Right cardiac atrium (tissue), 5 donors: ENCODE measurements at places on chromosomes 3 and 15.

DNA sequence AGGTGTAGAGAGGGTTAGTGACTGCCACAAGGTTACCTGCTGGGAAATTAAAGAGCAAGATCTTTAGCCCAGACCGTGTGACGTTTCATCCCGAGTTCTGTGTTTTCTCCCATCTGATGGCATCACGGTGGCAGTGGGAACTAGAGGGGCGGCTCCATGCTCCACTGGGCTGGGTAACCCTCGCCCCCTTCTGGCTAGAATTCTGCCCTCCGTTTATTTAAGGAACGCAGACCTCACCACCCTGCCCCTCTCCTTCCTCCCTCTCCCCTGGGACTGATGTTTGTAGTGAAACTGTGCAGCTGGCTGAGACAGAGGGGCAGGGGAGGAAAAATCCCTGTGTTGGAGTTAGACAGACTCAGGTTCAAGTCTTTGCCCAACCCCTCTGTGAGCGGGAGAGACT, 65.6 kb downstream of the ITGA11 start:
- DNase-seq, result no peak

GRCh38 chr15:52502608-52503007, 26.1 kb downstream of the MYO5A start:
- DNase-seq, result no peak

- DNase-seq, result no peak
These were observed 21.8 kb upstream of the CLDN18 start for GRCh38 chr3:137988152-137988551.

- DNase-seq, result no peak
These were observed 236.6 kb downstream of the SOX2 start for GRCh38 chr3:181948286-181948685.

DNA sequence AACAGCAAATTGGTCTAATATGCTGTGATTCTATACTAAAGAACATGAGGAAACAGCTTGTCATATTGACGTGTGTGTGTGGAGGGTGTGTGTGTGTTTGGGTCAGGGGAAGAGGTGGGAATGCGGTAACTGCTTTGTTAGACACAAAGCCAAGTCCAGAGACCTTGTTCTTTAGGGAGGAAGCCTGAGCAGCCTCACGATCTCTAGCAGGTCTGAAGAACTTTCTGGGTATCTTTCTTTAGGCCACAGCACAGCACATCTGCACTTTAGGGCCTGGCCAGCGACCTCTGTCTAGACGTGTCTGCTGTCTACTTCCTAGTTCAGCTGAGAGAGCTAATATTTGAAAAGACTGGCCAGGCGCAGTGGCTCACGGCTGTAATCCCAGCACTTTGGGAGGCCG, 220.0 kb upstream of the TPRG1 start:
- no peak for DNase-seq

- no peak for DNase-seq
These were observed 106.5 kb upstream of the CMC1 start for GRCh38 chr3:28134792-28135375.

GRCh38 chr3:182808041-182808770, 14.9 kb downstream of the ATP11B start:
- no peak for DNase-seq

DNA sequence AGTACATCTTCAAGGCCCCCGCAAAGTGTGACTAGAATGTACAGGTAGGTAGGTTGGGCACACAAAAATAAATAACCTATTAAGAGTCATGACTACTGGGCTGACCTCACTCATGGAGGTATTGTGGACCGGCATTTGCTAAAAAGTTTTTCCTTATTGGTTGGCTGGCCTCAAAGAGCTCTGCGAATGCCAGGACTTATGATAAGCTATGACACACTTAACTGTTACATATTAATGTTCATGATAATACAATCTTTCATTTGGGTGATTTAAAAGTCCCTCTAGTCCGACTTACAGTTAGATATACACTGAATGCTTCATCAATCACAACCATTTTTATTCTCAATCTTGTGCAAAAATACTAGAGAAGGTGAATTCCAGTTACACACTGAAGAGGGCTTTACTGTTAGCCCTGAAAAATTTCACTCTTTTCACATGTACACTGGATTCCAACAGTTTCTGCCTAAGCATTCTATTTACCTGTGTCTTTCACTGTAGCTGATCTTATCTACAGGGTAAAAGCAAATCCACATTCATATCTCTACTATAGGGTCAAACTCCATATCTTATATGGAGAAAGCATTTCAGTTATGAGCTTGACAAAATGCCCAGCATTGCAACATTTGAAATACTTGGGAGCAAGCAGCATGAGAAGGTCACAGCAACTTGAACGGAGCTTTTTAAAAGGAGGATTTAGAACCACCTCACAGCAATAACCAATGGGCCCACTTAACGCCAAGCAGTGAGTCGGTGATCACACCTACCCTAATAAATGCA, 329.1 kb downstream of the FOXP1 start:
- no peak for DNase-seq

DNA sequence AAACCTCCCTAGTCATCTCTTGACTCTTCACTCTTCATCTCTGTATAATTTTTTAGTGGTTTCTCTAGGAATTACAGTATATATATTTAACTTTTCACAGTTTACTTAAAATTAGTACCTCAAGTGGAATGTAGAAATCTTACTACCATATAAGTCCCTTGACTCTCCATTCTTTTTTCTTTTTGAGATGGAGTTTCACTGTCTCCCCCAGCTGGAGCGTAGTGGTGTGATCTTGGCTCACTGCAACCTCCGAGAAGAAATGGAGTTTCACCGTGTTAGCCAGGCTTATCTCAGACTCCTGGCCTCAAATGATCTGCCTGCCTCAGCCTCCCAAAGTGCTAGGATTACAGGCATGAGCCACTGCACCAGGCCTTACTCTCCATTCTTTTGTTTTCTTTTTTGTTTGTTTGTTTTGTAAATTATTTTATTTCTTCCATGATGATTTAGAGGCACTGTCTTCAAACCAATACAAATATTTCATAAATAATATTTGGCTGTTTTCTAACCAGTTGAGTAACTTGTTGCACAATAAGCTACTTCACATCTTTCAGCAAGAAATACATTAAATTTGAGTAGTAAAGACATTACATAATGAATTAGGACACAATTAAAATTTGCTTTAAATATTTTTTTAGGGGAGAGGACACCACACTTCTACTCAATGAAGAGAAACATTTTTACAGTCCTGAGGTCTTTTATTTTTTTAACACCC, 144.8 kb downstream of the RBPMS2 start:
- DNase-seq, result no peak

DNA sequence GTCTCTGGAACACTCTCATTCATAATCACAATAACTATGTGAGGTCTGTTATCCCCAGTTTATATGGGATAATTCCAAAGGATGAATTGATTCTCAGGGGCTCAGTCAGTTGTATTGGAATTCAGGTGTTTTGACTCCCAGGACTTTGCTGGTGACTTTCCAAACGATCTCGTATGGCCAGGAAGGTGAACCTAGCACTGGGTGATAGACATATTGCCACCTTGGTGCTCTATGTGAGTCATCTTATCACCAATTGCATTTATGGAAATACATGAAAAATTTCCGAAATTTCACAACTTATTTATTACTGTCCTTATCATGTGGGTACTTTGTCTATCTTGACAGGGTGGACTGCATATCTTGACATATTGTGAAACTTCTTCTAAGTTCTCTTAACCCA, 287.3 kb downstream of the WDR72 start:
- no peak for DNase-seq

DNA sequence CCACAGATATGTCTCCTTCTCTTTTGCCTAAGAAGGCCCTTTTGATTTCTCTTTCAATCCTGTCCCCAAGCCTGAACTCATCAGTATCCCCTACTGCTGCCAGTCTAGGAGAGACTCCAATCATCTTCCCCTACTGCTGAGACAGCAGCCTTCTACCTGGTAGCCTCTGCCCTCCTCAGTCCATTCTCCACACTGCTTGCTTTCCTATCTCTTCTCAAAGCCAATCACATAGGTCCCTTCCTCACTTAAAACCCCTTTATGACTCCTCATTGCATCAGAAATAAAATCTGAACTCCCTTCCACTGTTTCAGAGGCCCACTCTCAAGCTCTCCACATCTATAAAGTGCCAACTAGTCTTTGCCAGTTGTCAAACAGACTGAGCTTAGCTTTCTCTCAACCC, 1081.8 kb upstream of the CFAP20DC start:
- DNase-seq, result no peak

GRCh38 chr15:48625126-48625525, 20.4 kb downstream of the FBN1 start:
- DNase-seq, result no peak

GRCh38 chr3:7254251-7254650, 393.3 kb downstream of the GRM7 start:
- DNase-seq, result no peak

- DNase-seq, result no peak
These were observed 324.1 kb upstream of the CNTN4 start for GRCh38 chr3:1774597-1774996.

- no peak for DNase-seq
These were observed 42.5 kb downstream of the LPP start for GRCh38 chr3:188196232-188196990.

- no peak for DNase-seq
These were observed 7.0 kb upstream of the AHSG start for GRCh38 chr3:186605561-186606545.

DNA sequence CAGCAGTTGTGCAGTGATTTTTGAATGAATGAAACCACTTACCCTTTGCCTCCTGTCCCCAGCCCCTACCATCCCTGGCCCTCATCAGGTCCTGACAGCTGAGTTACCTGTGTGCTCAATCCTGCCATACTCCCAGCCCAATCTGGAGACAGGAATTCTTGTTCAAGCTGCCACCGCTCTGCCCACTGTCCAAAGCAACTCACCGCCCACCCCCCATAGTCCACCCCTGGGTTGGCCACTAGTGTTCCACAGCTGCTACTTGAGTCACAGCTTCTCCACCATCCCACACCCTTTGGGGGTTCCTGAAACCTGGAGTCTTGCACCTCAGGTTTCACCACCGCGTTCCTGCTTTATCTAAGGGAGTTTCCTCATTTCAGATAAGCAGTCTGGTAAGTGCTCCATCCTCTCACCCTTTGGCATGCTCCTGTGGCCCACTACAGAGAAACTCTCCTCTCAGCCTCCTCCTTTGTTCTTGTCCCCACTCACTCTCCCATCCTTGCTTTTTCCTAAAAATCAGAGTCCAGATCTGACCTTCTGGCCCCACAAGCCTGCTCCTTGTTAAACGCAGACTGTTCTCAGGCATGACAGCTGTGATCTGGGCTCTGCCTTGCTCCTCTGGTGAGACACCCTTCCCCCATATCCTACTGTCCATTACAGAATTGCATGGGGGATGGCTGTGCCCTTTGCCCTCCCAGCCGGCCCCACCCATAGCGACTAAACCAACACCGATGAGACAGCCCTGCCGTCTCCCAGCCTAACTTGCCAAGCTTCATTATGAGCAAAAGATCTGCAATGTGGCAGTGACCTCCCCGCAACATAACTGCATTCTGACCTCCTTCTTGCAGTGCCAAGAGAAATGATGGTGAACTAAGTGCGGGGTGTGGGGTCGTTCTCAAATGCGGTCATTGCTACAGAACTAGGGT, 50.0 kb downstream of the CYP19A1 start:
- DNase-seq, result no peak

DNA sequence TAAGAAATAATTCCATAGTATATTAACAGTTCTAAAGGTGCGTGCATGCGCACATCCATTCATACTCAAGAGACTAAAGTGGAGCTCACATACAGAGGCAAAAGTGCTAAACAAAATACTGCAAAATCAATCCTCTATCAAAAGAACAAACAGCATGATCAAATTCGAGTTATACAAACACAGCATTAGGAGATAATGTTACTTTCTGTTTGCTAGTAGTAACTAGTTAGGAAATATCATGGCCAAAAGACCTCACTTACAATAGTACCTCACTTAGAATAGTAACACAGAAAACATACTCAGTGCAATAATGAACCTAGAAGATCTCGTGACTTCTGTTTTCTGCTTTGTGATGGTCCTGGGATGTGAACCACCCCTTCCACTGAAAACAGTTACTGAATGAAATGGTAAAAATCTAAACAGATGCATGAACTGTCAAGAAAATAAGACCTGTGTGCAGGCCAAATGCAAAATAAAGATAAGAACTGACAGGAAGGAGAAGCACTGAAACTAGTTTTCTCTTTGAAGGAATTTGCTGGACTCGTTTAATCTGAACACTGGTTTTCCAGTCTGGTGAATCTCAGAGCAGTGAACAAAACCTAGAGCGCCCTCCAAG, 20.9 kb upstream of the CEMIP start:
- DNase-seq, result no peak

- DNase-seq, result no peak
These were observed 1028.1 kb downstream of the NTRK3 start for GRCh38 chr15:87228460-87228859.
